Activated T-cell treated with anti-CD3 and anti-CD28 coated beads, Interleukin-2, amount 50 U/mL, for 48 hours (primary cell): ENCODE measurements at places on chromosomes 4 and X.

- no peak for DNase-seq
Observed at GRCh38 chrX:13377550-13377934, 57.7 kb upstream of the ATXN3L start.

DNA sequence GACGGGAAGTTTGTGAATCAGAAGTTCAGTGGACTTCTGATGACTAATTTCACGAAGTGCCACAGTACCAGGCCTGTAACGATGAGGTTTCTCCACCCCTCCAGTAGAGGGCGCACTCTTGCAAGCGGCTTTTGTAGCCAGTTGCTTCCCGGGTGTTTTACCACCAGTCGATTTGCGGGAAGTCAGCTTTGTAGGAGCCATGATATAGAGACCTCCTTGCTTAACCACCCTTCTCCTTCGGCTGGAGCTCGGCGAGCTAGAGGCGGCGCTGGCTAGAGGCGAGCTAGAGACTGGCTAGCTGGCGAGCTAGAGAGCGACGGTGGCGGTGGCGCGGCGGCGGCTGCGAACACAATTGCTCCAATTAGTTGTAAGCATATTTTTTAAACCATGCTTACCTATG, 72.0 kb downstream of the IL1RAPL1 start:
- peak; percentile 23 for DNase-seq

DNA sequence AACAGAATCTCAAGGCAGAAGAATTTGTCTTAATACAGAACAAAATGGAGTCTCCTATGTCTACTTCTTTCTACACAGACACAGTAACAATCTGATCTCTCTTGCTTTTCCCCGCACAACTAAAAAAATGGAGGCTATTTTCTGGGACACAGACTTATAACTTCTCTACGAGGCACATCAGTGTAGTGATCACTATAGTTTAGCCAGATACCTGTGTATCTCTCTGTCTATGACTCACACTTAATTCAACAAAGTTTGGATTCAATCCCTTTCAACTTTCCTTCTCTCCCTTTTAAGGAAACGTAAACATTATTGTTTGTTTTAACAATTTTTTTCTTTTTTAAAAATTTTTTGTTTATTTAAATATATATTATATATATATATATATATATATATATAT, 29.4 kb downstream of the APELA start:
- DNase-seq, result no peak

GRCh38 chr4:59553063-59553720, 1646.9 kb upstream of the ADGRL3 start:
- no peak for DNase-seq

- DNase-seq, result no peak
Observed at GRCh38 chrX:19709812-19710518, 177.4 kb downstream of the SH3KBP1 start.

DNA sequence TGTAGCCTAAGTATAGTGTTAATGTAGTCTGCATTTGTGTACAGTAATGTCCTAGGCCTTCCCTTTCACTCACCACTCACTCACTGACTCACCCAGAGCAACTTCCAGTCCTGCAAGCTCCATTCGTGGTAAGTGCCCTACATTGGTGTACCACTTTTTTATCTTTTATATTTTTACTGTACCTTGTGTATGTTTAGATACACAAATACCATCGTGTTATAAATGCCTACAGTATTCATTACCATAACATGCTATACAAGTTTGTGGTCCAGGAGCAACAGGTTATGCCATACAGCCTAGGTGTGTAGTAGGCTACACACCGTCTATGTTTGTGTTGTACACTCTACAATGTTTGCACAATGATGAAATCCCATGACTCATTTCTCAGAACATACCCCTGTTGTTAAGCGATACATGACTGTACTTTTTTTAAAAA, 15.4 kb downstream of the TSPAN5 start:
- DNase-seq, result no peak

DNA sequence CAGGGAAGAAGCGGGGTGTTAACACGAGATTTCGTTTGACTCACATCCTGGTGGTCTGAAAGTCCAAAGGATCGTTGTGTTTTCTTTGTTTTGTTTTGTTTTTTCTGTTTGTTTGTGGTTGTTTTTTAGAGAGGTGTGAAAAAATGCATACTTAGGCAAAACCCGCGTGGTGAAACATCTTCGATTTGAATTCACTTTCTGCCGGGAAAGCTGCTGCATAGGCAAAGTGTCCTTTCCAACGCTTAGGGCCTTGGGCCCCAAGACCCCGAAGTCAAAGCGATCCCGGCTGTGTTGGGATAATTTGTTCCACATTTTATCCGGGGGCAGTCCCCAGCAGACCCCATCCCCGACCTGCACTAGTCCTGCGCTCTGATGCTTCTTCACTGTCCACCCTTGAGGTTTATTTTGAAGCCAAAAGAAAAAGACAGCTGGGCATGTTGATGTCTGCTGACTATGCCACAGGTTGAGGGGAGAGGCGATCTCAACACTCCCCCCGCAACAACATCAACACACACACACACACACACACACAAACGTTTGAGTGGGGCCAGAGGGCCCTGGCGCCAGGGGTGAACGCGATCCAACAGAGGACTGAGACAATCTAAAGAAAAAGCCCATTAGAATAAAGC, 2.0 kb downstream of the MSX1 start:
- DNase-seq, result no peak

DNA sequence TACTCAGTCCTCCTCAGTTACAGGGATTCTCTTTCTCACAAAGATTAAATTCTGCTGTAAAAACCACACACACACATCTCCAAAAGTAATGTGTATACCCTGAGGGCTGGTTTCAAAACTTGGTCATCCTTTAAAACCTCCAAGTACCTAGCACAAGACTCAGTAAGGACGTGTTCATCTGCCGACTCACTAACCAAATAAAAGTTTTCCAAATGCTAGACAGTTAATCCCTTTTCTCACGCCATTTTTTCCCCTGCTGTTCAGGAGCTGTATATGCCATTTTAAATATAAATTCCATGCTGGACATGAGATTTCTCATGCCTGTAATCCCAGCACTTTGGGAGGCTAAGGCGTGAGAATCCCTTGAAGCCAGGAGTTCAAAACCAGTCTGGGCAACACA, 3.9 kb upstream of the SAT1 start:
- DNase-seq, result no peak

DNA sequence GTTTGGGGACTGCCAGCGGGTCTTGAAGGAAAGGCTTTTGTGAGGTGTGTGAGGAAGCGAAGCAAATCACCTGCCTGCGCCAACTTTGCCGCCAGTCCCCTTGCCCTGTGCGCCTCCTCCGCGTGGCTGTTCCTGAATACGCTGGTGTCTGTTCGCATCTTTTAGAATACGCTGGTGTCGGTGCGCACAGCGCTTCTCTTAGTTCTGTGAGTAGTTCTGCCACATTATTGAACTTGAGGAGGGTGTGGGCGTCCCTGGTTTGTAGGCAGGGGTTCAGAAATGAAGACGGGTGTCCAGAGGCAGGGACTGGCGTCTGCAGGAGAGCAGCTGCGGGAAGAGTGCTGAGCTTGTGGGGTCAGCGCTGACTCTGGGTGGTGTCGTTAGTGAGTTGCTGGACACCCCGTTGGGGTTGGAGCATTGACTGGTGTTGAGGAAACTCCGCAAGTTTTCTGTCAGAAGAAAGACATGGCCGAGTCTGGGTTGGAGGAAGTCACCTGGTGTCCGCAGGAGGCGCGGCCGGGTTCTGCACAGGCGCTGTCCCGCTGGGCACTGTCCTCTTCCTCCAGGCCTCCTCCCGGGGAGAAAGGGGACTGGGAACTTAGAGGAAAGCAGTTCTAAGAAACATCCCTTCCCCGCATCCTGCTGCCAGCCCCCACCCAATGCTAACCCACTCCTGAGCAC, 930 bp downstream of the ZNF718 start:
- DNase-seq, result no peak

GRCh38 chrX:153319295-153320046, 2.1 kb downstream of the PNMA6F start:
- DNase-seq, result no peak

DNA sequence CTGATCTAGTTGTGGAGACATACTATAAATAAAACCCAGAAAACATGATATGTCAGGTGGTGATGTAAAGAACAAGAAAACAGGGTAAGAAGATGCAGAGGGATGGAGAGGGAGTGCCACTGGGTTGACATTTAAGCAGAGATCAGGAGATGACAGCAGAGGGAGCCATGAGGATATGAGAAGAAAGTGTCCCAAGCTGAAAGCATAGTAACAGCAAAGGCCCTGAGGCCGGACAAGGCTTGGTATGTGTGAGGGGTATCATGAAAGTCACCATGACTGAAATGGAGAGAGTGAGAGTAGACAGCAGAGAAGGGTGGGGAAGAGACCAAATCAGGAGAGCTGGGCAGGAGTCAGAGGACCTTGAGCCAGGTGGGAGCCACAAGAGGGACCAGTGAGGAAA, 3.4 kb downstream of the GPKOW start:
- no peak for DNase-seq

GRCh38 chrX:6465756-6466155, 69.2 kb downstream of the VCX3A start:
- no peak for DNase-seq

DNA sequence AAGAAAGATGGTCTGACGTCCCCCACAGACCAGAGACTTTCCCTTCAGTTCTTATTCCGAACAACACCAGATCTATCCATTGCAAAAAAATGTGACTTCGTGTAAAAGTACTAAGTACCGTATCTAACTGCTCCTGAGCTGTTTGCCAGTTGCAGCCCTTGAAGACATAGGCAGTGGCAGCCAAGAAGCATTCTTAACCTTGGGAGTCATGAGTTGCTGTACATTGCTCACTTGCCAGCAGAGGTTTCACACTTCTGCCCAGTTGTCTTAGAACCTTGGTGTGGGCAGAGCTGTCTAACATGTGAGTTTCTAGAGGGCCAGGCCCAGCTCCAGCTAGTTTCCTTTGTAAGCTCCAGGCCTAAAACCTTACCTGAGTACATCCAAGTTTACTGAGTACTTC, 10.5 kb upstream of the CHRDL1 start:
- no peak for DNase-seq

DNA sequence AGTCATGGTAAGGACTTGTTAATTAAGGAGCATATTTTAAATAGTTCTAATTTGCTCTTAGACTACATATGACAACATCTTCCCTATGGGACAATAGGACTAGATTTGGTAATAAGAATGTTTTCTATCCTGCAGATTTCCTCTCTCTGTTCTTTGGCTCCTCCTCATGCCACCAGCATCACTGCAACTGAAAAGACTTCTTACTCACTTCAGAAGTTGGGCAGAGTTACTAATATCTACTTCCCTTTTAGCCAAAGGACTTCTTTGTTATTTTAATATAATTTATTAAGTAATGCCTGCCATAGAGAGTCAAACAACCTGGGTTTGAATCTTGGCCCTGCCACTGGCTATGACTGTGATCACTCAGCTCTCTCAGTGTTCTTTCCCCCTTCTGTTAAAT, 16.4 kb downstream of the MMAA start:
- DNase-seq, result no peak

- no peak for DNase-seq
Observed at GRCh38 chrX:17861489-17862011, 452 bp upstream of the RAI2 start.

- no peak for DNase-seq
Observed at GRCh38 chrX:122972604-122973003, 211.5 kb upstream of the GRIA3 start.

DNA sequence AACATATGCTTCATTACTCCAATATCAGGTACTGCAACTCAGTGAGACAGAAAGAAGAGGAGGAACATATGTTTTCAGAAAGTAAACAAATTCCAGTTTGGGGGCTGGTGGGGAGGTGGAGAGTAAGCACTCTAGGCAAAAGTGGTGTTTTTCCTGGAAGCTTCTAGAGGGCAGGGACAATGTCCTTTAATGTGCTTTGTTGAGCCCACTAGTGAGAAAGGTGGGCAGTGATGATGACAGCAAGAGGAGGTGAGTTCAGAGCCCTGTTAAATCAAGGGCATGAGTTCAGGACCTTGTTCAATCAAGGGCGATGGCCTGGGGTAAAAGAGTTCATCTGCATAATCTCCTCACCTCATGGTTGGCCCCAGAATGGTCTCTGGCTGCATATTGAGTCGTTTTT, 38.4 kb downstream of the GPC3 start:
- no peak for DNase-seq

DNA sequence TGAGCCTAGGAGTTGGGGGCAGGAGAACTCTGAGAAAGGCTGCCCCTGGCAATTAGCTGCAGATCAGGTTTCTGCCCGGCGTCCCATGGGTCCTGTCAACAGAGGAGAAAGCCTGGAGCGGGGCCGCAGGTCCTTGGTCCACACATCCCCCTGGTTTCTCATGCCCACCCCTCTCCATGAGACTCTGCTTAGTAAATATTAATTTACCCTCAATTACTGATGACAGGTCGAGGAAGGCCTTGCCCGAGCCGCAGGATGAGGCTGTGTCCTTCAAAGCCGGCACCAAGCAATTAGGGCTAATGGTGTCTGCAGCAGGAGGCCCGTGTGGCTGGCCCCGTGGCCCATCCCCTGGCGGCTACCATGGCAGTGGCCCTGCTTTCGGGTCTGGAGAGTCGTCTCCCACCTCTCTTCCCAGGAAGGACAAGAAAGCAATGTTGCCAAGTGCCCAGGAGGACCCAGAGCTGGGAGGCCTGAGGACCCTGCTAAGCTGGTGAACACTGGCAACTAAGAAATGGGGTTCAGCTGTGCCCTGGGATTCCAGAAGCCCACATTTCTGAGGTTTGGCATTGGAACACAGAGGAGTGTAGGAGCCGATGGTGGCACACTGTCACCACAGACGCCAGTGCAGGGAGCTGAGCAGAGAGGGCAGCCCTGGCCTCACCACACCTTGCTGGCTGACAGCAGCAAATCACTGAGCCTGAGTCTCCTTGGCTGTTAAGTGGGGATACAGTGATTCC, 114.6 kb downstream of the CPZ start:
- no peak for DNase-seq

DNA sequence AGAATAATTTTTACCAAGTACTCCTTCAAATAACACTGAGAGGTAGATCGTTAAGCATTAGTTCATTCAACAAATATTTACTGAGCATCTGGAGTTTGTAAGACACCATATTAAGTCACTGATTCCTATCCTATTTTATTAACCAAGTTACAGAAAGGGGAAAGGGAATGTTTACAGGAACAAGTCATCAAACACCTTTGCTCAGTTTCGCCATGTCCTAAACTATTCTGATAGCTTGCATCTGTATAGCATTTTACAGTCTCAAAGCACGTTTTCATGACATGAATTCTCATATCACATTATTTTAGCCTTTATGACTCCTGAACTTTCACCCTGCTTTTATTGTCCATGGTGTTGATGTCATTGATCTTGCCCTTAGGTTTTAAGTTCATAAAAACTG, 89.2 kb downstream of the AREG start:
- DNase-seq, result no peak

DNA sequence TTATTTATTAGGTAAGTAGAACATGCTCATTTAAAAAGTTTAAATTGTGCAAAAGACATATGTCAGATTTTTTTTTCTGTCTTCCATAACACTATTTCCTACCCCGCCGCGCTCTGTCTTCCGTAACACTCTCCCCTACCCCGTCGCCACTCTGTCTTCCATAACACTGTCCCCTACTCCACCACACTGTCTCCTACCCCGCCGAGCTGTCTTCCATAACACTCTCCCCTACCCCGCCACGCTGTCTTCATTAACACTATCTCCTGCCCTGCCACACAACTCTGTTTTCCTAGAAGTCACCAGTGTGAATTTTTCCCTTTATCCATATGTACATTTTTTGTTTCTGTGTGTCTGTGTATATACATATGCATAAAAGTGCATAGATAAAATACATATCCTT, 4.4 kb downstream of the MSMO1 start:
- no peak for DNase-seq

GRCh38 chr4:153651116-153651515, 33.0 kb upstream of the TLR2 start:
- DNase-seq, result no peak
